ENCODE measurements at places on chromosomes 4 and X.

GRCh38 chr4:101066626-101067170, 280.6 kb downstream of the PPP3CA start:
- DNase-seq: no peak

DNA sequence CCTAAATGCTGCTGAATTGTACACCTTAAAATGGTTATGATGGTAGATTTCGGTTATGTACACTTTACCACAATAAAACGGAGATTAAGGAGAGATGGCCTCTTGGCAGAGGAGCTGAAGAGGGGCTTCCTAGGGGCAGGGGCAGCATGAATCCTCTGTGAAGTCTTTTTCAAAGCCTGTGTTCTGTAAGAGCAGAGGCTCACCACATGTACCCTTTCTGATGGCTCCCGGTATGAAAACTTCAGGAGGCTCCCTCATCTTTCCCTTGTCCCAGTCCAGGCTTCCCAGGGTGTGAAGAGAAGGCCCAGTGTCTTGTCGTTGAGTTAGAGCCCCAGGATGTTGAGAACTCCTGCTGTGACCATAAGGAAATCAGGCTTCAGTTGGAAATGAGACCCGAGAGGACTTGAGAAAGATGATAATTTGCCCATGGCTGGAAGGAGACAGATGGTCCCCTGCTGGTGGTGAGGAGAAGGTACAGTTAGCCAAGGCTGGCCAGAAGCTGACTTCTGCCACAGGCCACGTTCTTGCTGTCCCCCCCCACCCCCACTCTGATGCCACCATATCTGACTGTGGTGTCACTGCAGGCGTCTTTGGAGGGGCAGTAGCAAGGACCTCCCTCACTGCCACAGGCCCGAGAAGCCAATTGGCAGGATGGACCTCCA, 31.8 kb upstream of the MTM1 start:
- no peak for DNase-seq

DNA sequence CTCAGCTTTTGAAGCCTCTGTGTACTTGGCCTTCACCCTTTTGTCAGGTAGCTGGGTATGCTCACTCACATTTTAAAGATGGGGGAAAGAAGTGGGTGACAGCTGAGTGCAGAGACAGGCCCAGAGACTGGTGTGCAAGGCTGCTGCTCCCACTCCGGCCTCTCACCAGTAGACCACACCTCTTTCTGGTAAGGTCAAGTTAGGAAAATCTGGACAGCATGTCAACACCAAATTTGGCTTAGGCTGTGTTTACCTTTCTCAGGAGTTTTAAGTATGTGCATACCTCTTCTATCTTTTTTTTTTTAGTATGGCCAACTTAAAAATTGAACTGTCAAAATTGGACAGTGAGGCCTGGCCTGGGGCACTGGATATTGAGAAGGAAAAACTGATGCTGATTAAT, 66.6 kb downstream of the CLDN22 start:
- DNase-seq: no peak

- DNase-seq: no peak
These were observed 476.3 kb downstream of the EPHA5 start for GRCh38 chr4:65193985-65194384.

DNA sequence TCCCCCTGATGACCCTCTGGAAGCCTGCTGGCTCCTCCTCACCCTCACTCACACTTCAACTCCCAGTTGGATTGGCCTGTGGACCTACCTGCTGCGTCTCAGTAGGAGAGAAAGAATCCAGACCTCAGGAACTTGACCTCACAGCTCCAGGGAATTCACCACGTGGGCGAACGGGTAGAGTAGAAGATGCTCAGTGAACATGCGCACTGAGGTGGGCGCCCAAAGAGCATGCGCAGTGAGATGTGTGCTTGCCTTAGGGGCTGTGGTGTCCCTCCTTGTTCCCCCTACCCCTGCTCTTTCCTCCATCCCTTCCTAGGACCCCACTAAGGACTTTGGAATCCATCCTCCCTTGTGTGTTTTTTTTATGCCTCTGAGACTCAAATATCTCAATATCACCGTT, 12.9 kb downstream of the FOXR2 start:
- DNase-seq: no peak

DNA sequence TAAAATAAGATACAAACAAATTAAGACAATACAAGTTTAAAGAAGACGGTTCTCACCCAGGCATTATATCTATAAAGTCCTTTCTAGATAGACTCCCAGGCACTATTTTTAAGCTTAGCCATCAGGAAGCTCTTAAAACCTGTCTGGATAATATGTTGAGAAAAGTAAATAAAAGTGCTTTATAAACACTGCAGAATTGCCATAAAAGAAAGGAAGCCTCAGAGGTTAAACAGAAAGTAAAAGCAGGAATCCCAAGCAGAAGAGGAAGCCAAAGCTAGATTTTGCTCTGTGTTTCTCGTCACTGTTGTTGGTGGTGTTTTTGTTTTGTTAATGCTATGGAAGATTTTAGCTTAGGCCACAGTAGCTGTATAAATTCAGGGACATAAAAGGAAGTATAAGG, 1267.3 kb downstream of the PCDH19 start:
- DNase-seq: no peak

DNA sequence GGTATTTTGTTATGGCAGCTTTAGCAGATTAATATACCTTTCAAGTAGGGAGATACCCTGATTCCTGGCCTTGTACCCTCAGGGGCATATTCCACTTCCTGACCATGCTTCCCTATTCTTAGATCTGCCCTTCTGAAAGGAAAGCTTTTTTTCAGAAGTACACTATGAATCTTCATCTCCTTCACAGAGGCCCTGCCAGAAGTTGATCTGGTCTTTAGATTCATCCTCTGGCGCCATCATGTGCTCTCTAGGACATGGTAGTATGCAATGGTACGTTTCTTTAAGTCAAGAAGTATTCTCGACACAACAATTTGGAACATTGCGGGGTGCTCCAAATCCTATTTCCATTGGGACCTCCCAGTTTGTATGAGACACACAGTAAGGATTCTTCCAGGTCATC, 39.6 kb upstream of the DIPK2B start:
- no peak for DNase-seq

- DNase-seq: no peak
These were observed at the start of gene RUFY3 for GRCh38 chr4:70721747-70722146. Gene RUFY3, plus strand, starts transcription at chr4:70721964. Its CDS starts 610 bp downstream, at chr4:70722574.

Measured in stimulated activated CD4-positive, alpha-beta T cell treated with anti-CD3 and anti-CD28 coated beads, Interleukin-15, amount 100 ng/mL, for 1 hour (primary cell).